ENCODE measurements at places on chromosomes 11 and 22.

DNA sequence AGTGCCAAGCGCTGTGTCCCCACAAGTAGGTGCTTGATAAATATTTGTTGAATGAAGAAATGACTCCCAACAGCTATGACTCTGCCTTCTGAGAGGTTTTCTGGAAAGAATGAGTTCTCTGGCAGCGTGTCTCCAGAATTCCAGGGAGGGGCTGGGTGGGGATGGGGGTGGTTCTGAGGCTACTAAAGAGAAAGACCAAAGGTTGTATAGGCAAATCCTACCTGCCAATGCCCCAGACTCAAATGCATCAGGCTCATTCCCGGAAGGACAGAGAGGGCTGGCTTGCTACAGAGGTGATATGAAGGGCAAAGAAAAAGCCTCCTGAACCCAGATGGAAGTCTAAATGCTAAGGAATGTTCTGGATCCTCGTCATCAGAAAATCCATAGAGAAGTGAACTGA, 1.9 kb downstream of the DUSP18 start:
- no peak for DNase-seq

DNA sequence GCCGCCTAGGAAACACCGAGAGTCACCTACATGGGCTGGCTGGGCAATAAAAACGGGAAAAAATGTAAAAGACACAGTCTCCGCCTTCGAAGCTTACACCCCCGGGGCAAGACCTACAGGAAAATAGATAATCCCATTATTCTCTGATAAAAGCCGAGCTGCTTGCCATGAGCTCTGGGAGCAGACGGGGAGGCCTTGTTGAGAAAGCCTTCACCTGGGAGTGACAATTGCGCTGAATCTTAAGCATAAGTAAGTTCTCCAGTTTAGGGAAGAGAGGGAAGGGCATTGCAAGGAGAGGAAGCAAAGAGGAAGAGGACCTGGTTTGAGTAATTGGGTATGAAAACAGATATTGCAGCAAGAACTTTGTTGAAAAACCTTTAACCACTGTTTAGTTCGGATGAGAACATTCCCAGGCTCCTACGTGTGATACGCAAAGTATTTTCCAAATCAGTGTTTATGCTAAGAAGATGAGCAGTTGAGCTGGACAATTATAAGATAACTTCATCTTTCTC, 813 bp upstream of the BTBD10 start:
- DNase-seq, result no peak

DNA sequence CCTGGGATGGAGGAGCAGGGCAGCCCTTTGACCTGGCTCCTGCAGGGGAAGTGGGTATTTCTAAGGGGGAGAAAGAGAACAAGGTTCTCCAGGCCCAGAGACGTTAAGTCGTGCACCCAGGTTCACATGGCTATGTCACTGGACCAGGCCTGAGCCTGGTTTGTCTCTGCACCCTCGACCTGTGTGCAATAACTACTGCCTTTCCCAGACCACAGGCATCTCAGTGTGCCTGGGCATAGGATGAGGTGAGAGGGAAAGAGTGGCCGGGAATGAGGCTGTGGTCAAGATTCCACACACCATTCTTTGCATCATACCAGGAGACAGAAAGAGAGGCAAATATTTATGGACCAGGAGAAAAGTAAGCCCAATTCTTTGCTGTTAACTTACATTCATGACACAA, 66.8 kb downstream of the PRR5L start:
- DNase-seq, result no peak

DNA sequence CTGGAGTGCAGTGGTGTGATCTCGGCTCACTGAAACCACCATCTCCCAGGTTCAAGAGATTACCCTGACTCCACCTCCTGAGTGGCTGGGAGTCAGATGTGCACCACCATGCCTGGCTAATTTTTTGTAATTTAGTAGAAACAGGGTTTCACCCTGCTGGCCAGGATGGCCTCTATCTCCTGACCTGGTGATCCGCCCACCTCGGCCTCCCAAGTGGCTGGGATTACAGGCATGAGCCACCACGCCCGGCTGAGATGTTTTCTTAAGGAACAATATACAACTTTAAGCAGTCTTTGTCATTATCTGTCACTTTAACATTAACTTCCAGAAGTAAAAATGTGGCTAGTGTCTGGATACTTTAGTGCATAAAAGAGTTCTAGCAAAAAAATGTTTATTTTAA, 272.6 kb upstream of the FAT3 start:
- DNase-seq, result no peak

DNA sequence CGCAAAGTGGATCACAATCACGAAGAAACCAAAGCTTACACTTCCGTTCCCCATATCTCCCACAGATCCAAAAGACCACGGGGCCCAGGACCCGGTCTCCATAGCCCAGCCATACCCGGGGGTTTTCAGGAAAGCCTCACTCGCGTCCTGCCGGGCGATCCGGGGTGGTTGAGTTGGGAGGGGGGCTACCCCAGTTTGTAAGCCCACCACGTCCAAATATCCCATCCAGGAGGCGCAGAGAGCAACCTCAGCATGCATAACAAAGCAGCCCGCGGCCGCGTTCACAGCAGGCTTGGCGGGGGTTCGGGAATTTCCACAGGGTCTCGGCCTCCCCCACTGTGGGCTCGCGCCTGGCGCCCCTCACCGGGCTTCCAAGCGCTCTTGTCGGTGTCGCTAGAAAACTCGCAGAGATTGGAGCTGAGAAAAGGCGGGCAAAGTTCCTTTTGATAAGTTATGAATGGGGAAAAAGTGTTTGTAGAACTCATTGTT, 9.5 kb downstream of the SDF2L1 start:
- no peak for DNase-seq

GRCh38 chr11:46381048-46381818, at the start of gene MDK:
Gene MDK (plus strand): TSS chr11:46381669. CDS start chr11:46382058, 389 bp downstream.
- DNase-seq, result no peak

DNA sequence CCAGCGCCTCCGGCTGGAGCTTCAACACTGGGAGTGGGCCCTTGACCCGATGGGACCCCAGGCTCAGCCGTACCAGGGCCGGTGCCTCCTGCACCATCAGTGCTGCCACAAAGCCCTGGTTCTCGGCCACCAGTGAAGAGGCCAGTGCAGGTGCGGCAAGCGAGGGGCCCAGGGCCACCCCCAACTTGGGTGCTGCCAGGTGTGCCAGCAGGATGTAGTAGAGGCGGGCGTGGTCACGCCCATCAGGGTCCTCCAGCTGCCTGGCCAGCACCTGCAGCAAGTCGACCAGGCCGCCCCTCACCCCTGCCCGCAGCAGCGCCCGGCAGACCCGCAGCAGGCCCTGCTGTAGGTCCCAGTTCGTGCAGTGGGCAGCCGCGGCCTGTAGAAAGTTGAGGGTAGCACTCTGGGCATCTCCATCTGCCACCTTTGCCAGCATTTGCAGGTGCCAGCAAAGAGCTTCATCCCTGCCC, 2.3 kb downstream of the AP5B1 start:
- no peak for DNase-seq

DNA sequence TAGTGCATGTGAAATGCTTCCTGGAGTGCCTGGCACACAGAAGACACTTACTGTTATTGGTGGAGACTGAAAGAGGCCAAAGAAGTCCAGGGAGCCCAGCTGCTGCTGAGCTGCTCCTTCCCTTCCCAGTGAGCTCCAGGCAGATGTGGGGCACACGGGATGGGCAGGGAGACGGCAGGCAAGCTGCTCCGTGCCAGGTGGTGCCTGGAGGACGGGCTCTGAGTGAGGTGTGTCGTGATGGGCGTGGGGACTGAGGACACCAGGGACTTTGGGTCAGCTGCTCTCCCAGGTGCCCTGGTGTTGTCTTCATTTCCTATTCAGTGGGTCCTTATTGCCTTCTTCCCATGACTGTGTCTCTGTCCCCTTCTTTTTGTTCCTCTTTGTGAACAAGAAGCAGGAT, 19.5 kb downstream of the TAB1 start:
- no peak for DNase-seq

- DNase-seq, result no peak
Measured at GRCh38 chr11:57214494-57214893, 22.6 kb downstream of the APLNR start.

- DNase-seq, result no peak
Measured at GRCh38 chr22:20785415-20785814, 11.5 kb downstream of the SERPIND1 start.

DNA sequence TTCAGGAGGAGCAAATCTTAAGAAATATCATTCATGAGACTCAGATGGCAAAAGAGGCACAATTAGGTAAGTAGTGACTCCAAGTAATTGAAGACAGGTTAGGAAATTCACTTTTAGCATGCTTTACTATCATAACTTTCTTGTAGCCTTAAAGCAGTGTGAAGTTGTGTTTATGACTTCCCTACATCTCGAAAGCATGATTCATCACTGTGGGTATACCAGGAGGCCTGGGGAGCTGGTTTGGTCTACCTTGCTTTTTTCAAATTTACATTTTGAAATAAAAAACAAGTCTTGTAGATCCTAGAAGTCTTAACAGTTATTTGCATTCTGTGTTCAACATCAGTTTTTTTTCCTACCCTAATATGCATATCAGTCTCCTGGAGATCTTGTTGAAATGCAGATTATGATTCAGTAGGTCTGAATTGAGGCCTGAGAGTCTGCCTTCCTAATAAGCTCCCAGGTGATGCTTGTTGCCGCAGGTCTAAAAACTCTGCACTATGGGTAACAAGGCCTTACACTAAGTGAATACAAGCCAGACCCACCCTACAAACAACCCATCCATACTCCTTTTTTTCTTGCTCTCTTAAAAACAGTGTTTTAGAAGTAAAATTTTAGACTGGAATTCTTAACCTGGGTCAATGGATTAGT, 41.4 kb downstream of the TTC17 start:
- no peak for DNase-seq

- peak; percentile 84 for DNase-seq
Measured at GRCh38 chr11:10456519-10456918, 1.5 kb downstream of the AMPD3 start.

GRCh38 chr11:130402570-130402969, 25.8 kb downstream of the ADAMTS8 start:
- no peak for DNase-seq

GRCh38 chr11:48366365-48366764, at the start of gene OR4C5:
Gene OR4C5 (minus strand): TSS chr11:48366465. CDS start chr11:48366465, 0 bp downstream.
- DNase-seq, result no peak

GRCh38 chr11:116454020-116454645, 318.7 kb downstream of the BUD13 start:
- peak; percentile 63 for DNase-seq
